Fibroblast of lung (primary cell): ENCODE measurements at places on chromosomes 1 and 21. TPM values are rescaled to one million over a fixed set of nuclear protein-coding genes. Genes with fewer than 3 reads are reported as not detected.

Gene HUNK
- under 0.01 and 0.33 TPM in 2 replicates for total RNA-seq

Gene DYNLT4
- total RNA-seq: 0.51 and 0.66 TPM in 2 replicates

Gene FMO5
- total RNA-seq: 1.3 and 2.8 TPM in 2 replicates

Gene NIT1
- total RNA-seq: 24.7 and 30.6 TPM in 2 replicates

Gene OXCT2
- 5.4 and 6.4 TPM in 2 replicates for total RNA-seq

Gene LRRC53
- total RNA-seq: not detected in 2 replicates

- DNase-seq: peak; percentile 79
Observed at GRCh38 chr1:179178950-179179349, 50.5 kb downstream of the ABL2 start.

DNA sequence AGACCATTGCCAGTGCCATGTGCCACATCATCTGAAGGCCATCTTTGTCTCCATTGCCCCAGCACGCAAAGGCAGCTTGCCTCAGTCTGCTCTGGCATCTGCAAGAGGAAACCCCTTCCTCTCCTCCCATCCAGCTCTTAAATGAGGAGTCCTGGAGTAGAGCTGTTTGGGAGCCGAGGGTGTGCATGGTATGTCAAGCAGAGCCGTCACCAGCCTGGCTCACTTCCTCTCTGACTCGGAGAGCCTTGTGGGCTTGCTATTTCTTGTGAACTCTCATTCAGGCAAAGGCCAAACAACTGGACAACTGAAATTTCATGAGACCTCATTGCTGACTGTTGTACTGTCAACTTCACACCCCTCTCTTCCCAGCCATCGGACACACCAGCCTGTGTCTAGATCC, 143.9 kb downstream of the SIPA1L2 start:
- DNase-seq: no peak

DNA sequence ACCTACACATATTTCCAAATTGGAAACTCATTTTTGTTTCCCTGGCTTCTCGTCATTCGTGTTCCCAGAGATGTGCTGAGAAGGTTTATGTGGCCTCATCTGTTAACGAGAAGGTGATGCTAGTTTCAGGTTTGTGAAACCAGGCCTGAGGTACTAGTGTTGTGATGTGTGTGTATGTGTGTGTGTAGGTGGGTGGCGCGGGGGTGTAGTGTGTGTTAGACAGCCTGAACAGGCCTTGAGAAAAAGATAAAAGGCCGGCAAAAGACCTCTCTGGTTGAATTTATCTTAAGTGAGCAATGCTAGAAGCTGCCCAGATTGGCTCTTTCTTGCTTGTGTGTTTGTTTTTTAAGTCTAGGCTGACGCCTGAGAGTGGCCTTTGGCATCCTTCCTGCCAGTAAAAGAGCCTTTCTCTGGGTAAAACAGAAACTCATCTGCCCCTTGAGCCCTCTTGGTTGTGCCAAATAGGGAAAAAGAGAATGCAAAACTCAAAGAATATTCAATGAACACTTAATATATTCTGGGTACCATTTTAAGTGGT, 65.8 kb upstream of the HSD17B7 start:
- no peak for DNase-seq

DNA sequence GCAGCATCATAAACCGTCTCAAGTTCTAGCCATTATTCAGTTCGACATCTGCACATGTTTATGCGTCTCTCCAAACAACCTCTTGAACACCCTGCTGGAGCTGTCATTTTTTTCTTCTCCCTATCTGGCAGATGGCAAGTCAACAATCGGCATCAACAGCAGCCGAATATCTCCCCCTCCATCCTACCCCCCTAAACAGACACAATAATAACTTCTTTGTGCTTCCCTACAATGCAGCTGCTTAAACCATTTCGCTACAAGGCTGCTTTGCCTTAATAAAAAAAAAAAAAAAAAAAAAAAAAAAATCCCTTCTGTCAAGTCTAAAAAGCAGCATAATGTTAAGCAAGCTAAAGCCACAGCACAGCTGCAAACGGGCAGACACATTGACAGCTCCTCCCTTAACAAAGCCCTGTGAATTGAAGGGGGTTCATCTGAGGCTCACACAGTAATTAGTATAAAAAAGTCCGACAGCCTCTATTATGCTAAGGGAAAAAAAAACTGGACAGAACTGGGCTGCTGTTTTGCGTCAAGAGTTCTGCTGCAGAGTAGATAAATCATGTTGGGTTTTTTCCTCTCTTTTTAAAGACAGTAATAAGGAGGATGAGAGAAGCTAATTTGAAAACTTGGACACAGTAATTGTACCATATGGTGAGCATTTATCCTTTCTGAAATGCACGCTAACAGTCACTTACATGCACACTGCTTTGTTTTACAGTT, 136.4 kb downstream of the AKT3 start:
- DNase-seq: peak; percentile 69

GRCh38 chr1:66055092-66055491, 262.4 kb downstream of the PDE4B start:
- no peak for DNase-seq

GRCh38 chr1:200400556-200400955, 9.3 kb downstream of the ZNF281 start:
- DNase-seq: no peak

DNA sequence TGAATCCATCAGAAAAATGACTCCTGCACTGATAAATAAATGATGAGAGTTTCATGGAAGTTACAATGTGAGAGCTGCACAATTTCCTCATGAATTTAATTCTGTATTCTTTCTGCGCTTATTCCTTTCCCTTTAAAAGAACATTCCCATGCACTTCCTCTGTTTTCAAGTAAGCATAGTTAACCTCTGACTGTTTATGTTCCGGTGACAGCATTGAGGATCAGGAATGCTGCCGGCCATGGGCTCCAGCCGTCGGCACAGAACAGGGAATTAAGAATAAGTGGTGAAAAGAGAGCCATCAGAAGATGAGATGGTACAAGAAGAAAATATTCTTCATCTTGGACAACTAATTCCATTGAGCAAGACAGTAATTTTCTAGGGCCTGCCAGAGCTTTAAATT, 65.3 kb downstream of the SUSD4 start:
- DNase-seq: peak; percentile 19

DNA sequence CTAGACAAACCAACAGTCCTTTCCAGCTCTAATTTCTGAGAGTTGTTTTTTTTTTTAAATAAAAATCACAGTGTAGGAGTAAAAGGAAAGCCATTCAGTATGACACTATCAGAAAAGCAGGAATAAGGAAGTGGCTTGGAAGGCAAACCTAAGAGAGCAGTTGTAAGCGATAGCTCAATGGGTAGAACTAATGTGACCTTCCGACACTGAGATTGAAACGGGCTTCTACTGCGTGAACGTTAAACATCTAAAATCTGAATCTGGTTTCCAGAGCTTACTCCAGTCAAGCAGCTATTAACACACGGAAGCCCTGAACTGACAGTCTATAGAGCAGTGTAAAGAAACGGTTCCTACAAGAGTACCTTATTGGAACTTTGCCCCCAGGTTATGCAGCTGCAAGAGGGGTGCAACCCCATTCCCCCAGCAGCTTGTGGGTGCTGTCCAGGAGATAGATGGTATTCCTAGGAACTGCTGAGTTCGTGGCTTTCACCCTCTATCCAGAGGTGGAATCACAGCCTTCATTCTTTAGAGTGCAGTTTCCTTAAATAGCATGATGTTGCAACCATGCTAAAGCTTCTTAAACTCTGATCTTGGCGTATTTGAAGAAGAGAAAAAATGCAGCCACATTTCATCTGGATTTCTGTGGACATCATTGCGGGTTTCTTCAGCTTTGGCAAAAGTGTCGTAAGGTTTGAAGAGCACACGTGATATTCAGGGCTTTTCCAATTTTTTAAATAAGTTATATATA, 3.3 kb upstream of the IRF2BP2 start:
- peak; percentile 83 for DNase-seq

- no peak for DNase-seq
Observed at GRCh38 chr21:42578761-42579415, 65.2 kb downstream of the SLC37A1 start.

GRCh38 chr1:225999912-226000337, 782 bp upstream of the SDE2 start:
- peak; percentile 53 for DNase-seq

- DNase-seq: peak; percentile 72
Observed at GRCh38 chr1:60394436-60394835, 320.9 kb upstream of the C1orf87 start.

DNA sequence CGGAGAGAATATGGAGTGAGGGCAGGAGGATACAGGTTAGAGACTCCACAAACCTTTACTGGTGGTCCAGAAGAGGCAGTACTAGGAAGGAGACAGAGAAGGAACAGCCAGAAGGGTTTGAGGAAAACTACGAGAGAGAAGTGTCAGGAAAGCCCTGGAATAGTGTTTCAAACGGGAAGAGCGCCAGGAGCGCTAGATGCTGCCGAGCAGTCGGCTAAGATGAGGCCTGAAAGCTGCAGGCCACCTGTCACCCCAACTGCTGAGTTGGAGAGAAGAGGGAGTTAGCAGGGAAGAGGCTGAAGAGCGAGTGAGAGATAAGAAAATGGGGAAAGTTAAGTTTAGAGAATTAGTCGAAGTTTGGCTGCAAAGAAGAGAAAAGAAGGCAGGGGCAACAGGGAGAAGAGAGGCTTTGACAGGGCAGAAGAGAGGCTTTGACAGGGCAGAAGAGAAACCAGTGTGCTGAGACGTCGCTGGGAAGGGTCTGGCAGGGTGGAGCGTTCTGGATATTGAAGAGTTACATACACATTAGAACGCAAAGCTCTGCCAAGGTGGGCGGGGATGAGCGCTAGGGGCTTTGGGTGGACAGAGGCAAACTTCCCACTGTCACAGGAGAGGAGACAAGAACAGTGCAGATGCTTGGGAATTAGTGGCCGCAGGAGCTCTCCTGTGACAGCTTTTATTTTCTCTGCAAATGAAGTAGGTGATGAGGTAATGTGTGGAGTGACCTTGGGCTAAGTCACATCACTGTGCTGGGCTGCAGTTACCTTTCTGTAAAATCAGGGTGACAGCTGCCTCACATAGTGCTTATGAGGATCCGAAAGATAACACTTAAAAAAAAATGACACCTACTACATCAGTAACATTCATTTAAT, 31.2 kb downstream of the PCSK9 start:
- DNase-seq: no peak

DNA sequence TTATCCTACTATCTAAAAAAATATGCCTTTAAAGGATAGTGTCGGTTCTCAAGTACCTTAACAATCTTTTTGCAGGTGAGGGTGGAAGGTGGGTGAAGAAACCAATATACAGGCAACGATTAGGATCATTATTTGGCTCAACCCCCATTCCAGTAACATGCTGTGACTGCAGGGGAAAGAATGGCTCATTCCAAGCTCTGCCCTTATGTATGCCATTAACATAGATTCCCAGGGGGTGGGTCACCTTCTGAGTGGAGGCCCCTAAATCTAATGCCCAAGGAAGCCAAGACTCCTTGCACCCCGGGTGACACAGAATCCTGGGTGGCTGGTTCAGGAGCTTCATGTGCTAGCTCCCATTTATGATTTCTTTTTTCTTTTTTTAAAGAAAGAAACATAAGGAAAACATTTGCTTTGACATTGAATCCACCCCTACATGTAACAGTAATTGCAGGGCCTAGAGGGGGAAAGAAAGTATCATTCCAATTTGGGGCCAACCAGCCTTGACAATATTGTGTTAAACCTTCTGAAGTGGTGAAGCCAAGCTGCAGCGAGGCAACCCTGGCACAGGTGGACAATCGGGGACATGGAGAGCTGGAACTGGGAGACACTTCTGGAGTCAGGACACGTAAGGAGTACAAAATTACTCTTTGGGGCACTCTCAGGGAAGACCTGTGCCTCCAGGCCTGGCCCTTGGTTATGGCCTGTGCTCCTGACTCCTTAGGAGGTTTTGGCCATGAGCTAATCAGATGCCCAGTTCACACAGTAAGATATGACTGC, 200.3 kb downstream of the PBX1 start:
- no peak for DNase-seq
